ENCODE measurements at places on chromosomes 5 and 9.

DNA sequence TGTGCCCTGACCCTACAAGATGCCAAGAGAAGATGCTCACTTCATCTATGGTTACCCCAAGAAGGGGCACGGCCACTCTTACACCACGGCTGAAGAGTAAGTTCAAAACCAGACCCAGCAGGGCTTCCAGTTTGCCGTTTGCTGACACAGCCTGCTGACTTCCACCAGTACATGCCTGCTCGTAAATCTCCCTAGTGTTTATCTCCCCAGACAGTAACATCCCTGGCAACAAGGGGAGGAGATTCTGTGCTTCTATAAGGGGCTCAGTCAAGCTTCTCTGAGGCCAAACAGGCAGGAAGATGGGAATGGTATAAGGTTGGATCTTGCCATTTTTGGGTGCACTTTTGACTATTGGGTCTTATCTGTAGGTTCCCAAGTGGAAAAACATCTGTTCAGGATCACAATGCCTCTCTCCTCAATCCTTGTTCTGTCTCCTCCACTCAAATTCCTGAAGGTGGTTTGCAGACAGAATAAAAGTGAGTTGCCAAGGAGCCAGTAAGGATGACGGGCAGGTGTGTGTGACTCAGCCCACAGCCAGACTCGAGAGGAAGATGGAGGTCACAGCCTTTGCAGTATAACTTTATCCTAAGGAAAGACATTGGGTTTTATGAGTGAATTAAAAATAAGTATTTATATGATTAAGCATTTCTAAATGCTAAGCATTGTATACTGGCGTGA is 1.9 kb downstream of the MLANA start:
- DNase-seq, result no peak

GRCh38 chr5:2929779-2930178 is 178.3 kb upstream of the IRX2 start:
- no peak for DNase-seq

GRCh38 chr5:172035049-172035448 is 28.6 kb upstream of the FBXW11 start:
- DNase-seq, result no peak

DNA sequence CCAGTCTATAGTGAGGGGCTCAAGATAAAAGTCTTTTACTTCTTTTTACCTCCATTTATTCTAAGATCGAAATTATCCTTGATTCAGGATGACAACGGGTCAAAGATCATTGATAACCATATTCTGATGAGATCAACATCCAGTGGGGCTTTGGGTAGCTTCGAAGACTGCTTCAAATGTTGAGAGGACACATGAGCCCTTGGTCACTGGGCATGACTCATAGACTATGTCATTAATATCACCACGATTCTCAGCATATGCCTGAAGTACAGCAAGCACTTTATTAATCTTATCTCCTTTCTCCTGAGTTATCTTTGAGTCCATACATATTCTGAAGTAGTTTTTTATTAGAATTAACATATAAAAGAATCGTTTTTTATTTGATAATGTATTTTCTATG is 117.1 kb upstream of the DAB2 start:
- no peak for DNase-seq

GRCh38 chr5:111776913-111777781 is 20.2 kb upstream of the NREP start:
- DNase-seq, result no peak

DNA sequence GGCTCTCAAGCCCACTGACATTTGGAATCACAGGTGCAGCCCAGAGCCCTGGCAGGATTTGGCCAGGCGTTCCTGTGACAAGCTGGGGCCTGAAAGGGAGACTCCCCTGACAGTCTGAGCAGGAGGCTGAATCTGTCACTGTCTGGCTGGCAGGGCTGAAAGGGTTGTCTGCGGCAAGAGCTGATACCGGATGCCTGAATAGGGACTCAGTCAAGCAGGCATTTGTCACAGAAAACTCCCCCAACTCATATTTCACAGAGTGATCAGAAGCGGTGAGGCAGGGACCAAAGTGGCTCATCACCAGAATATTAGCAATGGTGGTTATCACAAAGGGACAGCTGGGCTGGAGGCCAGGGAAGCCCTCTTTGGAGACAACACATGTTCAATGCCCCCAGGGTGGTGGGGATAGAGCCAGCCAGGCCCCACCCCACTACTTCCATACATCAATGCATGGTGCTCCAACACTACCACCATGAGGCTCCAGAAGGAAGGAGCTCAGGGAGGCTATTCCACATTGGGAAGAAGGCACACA is 295.5 kb downstream of the DTWD2 start:
- DNase-seq, result peak; percentile 40

- no peak for DNase-seq
These were observed 11.6 kb downstream of the ERP44 start for GRCh38 chr9:100087218-100087617.

GRCh38 chr9:128008171-128008570 is 27.4 kb upstream of the EEIG1 start:
- no peak for DNase-seq

DNA sequence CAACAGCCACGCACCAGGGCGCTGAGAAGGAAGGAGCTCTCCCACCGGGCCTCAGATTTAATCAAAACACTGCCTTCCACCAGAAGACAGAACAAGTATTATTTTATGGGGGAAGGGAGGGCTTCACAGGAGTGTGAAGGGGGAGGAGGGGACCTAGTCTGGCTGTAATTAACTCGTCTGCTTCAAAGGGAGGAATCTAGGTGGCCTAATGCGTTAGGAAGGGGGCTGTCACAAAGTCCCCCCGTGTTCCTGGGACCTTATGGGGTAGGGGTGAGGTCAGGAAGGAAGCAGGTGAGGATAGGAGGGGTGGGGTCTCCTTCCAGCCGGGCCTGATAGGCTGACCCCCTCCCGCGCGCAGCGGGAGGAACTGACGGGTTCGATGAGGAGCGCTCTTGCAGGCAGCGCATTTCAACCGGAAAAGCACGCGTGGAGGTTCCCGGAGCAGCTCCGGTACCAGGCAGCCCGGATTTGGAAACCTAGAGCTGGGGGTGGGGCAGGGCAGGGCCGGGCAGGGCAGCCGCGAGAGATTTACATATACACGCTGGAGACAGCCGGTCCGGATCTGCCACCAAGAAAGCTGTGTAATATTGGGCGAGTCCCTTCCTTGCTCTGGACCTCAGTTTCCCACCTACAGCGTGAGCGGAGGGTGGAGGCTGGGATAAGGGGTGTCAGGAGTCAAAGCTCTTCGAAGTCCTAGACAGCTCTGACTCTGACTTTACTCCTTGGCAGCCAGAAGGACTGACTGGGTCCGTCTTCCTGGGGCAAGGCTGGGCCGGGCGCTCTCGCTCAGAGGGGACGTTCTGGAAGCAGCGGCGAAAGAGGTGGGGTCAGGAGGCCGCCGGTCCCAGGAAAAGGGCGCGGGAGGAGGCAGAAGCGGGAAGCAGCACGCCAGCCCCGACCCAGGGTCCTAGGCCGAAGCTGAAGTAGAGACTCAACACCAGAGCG is 1.8 kb downstream of the SHB start:
- peak; percentile 45 for DNase-seq

- DNase-seq, result peak; percentile 92
These were observed 10.9 kb upstream of the PCDHB1 start for GRCh38 chr5:141040093-141040770.

DNA sequence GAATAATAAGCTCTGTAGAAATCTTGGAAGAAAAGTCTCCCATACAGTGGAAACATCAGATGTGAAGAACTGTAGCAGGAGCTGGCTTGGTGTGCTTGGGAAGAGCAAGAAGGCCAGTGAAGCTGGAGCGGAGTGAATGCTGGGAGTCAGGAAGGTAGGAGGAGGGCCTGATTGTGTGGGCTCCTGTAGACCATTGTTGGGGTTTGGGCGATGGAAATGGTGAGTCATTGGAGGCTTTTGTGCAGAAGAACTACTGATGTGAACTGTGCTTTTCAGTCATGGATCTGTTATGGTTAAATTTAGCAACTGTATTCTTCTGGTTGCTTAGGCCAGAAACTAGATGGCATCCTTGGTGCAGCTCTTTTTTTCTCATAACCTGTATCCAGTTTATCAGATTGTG is 2.3 kb downstream of the ICE1 start:
- DNase-seq, result no peak

DNA sequence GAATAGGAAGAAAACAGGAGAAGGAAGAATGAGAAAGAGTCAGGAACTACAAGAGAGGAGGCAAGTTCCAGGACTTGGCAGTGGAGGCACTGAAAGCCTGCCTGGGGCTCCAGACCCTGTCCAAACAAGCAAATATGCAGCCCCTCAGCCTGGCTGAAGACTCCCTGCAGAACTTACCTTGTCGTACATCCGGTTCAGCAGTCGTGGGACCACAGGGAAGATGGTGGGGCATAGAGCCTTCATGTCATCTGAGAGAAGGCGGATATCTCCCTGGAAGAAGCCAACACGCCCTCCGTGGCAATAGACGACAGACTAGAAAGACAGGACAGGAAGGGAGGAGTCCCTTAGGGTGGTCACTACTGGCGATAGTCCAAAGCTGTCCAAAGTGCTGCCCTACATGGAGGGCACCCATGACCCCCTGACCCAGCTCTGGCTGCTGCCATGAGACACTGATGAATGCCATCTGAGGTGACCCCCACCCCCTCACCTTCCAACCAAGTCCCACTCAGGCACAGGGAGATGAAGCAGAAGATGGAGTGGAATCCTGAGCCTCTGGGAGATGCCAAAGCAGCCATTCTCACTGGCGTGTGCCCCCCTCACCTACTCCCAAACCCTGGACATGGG is 27.7 kb upstream of the MEIKIN start:
- DNase-seq, result no peak

GRCh38 chr5:129001841-129002526 is 36.7 kb downstream of the SLC27A6 start:
- DNase-seq, result peak; percentile 64

GRCh38 chr5:12707560-12707959 is 803.3 kb upstream of the CTNND2 start:
- DNase-seq, result no peak

DNA sequence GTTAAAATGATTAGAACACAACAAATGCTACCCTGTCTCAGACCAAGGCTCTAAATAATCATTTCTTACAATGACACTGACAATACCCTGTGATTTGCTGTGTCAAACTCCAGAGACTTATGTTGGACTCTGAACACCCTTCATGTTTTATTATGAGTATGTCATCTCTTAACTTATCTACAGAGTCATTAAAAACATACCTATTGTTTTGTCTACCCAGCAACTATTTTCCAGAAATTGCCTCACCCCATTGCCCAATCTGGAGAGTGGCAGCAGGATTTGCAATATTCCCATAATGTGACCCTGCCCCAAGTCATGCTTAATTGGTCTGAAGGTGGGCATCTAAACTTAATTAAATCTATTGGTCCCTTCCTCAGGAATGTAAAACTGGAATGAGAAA is 23.0 kb upstream of the KIF2A start:
- DNase-seq, result no peak

- no peak for DNase-seq
These were observed 408.1 kb downstream of the HTR1A start for GRCh38 chr5:63554191-63554590.

GRCh38 chr9:76996700-76997099 is 22.8 kb upstream of the FOXB2 start:
- peak; percentile 81 for DNase-seq

Data from GM23338 (cell line).